Cerebellum (tissue), 4 donors: ENCODE measurements at places on chromosomes 1 and 21. TPM values are rescaled to one million over a fixed set of nuclear protein-coding genes. Genes with fewer than 3 reads are reported as not detected.

GRCh38 chr1:95583661-95584210 lies 349.7 kb downstream of the RWDD3 start:
- DNase-seq = no peak

The PSMG1 gene
- 24.9 TPM for total RNA-seq

- DNase-seq = no peak
Observed at GRCh38 chr1:98331243-98331642, 330.3 kb upstream of the SNX7 start.

- DNase-seq = no peak
Observed at GRCh38 chr1:97489834-97490233, 431.0 kb downstream of the DPYD start.

DNA sequence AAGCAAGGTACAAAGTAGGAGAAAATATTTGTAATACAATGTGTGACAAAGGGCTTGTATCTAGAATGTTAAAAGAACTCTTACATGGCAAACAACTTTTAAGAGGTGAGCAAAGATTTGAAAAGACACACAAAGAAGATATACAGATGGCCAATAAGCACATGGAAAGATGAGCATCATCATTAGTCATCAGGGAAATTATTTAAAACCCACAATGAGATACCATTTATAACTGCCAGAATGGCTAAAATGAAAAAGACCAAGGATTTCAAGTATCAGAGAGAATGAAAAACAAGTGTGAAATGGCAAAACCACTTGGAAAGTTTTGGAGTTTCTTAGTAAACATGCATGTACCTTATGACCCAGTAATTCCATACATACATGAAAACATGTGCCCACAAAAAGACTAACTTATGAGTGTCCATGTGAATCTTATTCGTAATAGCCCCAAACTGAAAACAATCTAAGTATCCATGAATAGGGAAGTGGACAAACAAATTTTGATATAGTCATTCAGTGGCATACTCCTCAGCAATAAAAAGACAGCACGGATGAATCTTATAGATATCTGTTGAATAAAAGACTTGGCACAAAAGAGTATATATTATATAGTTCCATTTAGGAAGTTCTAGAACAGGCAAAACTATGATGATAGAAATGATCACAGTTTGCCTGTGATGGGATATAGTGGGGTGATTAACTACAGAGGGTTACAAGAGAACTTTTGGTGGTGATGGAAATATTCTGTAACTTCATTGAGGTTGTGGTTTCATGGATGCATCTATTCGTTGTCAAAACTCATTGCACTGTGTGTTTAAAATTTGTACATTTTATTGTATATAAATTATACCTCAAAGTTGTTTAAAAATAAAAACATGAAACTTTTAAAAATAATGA lies 82.0 kb downstream of the DISP1 start:
- no peak for DNase-seq

DNA sequence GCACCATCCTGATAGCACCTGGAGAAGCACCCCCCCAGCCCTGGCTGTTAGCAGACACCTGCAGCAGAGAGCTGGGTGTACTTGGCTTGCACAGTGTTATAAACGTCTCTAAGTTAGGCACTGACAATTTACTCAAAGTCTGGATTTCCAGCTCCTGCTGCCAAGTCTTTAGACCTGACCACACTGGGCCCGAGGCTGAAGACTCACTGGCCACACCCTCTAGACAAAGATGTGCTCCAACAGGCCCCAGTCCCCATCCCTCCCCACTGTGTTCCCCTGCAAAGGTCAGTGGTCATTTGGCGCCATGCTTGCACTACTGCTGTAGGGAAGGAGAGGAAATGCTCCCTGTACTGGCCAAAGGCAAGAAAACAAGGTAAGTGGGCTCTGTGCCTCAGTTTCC lies 31.1 kb downstream of the PADI6 start:
- no peak for DNase-seq

DNA sequence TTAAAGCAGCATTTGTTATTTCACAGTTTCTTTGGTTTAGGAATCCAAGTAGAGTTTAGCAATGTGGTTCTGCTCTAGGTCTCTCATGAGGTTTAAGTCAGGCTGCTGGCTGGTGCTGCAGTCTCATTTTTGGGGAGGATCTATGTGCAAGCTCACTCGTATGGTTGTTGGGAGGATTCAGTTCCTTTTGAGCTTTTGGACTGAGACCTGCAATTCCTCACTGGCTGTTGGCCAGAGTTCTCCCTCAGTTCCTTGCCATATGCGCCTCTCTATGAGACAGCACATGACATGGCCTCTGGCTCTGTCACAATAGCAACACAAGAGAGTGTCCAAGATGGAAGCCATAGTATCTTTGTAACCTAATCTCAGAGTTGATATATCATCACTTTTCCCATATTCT lies 91.0 kb downstream of the OLFML2B start:
- DNase-seq = peak; percentile 15
